ENCODE measurements at places on chromosomes 6 and 20.
A peak's percentile ranks its signal among the peaks of the same experiment; 100 is the strongest.

DNA sequence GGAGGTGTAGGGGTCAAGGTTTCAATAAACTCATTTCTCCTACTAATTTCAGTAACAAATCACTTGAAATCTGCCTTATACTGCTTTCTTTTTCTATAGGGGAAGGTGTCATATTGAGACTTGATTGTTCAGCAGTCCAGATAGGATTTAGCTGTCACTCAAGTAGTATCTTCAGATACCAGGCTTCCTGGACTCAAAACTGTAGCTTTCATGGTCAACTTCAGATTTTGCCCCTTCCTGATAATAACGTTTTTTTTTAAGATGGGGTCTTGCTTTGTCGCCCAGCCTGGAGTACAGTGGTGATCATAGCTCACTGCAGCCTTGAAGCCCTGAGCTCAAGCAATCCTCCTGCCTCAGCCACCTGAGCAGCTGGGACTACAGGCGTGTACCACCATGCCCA lies 77.8 kb downstream of the JAG1 start:
- no peak for DNase-seq

GRCh38 chr6:149541139-149541538 lies 4.7 kb downstream of the PPIL4 start:
- no peak for DNase-seq

DNA sequence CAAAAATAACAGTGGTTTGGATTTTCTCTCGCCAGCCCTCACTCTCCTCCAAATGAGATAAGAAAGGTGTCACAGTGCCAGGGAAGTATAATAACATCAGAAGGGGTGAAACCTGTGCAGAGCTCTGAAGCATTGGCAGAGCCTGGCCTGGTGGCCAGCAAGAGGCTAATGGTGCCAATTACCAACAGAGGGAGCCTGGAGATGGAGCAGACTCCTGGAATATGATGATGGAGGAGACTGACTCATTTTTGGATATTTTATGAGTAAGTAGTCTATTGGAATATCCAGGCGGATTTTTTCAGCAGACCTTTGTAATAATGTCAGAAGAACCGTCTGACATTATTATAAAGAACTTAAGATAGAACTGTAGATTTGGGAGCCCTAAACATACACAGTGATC lies 442.6 kb upstream of the MARCKS start:
- DNase-seq: no peak

DNA sequence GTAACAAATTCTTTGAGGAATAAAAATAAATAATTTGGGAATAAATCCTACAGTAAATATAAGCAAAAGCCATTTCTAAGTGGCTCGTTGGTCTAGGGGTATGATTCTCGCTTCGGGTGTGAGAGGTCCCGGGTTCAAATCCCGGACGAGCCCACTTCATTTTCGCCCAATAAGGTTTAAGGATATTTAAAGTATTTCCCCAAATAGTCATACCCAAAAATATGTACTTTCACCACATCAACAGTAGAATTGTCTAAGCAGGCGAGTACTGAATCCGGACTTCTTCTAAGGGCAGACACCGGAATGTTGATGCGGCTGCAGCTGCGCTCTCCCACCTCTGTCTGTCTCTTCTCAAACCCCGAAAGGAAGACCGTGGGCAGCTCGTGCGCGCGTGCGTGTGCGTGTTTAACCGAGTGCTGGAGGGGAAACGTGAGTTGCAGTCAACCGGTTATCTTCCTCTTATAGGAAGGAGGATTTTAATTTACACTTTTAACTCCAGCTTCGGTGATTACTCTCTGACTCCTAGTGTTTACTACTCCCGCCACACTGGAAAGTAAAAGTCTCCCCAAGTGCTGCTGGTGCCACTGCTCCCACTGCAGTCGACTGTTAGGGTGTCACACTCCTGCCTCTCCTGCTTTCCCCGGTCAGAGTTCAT lies 155.7 kb upstream of the PRSS16 start:
- DNase-seq: peak; percentile 48

DNA sequence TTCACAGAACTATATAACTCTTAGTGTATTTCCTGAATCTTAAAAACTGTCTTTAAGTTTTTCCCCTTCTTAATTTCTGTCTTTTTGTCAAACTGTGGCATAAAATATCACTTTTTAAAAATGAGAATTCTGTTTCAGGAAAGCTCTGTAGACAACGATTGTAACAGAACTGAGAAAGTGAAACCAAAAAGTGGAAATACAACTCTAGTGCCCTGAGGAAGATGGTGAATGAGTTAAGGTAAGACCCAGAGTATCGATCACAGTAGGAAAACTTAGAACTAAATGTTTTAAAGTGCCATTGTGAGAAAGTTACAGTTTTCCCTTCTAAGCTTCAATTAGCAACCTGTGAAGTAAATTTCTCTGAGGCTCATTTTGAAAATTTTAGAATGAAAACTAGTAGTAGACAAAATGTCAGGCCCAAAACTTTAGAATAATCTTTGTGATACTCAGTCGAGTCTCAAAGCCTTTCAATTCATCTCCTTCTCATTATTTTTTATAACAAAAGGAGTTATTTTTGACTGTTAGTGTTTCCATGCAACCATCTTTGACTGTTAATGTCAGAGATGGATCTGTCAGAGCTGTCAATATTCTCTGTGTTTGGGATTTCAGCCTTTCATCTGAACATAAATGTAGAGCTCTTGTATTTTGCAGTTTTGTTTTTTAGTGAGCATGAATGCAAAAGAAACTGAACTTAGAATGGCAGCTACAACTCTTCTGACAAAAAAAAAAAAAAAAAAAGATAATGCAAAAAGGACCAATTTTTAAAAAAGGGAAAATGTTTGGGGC lies 19.0 kb upstream of the TRDN start:
- DNase-seq: no peak

DNA sequence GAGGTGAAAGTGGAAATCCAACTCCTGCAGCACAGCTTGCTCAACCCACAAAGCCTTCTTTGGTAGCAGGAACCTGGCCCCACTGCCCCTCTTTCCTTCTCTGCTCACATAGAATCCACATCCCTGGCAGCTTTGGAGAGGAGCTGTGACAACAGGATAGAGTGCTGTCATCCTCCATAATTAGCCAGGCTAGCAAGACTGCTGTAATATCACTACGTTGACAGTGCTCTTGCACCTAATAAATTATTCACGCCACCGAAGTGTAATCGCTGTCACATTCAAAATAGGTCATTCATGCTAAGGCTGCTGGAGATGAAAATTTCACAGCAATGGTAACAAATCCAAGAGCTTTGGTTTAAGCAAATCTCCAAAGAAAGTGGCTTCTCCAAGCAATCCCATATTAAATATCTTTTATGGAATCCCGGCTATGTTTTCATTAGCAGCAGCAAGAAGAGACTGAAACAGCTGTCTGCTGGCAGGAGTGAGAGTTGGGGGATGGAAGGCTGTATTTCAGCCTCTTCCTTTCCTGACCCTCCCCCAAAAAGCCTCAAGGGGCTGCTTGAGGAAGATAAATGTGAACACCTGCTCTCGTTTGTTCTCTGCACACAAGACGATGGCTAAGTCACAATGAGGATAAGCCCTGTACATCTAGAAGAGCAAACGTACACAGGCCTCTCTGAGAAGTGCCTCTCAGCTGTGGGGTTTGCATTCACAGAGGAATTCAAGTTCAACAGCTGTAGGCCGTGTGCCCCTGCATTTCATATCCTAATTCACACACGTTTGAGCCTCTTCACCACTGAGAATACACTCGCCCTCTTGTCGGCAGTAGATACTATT lies 16.5 kb downstream of the RIPOR2 start:
- DNase-seq: no peak
